ENCODE measurements at places on chromosomes 5 and 9.

DNA sequence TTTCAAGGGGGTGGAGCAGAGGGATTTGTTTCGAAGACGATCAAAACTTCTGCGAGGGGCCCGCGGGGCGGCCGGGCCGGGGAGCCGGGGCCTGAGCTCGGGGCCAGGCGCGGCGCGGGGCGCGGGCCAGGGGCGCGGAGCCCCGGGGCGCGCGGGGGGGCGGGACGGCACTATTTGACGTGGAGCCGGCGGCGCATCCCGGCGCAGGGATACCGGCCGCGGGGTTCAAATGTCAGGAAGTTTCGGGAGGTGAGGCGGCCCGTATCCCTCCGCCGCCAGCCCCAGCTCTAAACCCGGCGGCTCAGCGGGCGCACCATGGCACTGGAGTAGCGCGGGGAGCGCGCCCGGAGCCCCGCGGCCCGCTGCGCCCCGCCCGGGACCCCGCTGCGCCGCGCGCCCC is at the start of gene LMX1B:
Gene LMX1B, plus strand, starts transcription at position 278 of the 400 bp plus-strand sequence. CDS start 522 bp downstream, outside the sequence.
- no peak for DNase-seq

DNA sequence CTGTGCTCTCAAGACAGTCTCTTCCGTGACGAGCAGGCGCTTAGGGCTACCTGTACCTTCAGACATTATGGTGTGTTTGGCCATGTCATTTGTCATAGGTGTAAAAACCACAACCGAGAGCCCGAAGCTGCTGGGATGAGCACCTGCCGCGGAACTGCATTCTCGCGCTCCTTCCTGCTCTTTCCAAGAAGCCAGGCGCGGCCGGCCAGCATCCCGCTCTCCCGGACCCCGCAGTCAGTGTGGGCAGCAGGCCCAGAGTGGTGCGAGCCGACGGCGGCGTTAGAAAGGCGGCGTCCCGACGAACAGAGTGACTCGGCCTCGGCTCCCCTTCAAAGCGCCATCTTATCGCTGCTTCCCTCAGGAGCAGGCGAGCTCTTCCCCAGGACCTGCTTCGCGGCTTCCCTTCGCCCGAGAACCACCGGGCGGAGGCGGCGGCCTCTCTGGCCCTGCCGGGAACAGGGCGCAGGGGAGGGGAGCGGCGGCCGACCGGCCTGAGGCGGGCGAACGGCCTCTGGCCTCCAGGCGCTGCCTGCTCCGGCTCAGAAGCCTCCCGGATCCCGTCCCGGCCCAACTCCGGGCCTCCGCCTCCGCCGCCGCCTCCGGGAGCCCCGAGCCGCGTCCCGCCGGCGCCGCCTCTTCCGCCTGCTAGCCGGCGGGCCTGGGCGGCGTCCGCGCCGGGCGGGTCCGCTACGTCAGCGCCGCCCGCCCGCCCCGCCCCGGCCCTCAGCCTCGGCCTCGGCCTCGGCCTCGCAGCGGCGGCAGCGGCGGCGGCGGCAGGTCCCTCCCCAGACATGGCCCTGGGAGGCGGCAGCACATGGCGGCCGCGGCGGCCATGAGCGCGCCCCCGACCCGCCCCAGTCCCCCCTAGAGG is at the start of gene FAM120A:
Gene FAM120A, plus strand, starts transcription at position 741 of the 871 bp plus-strand sequence. CDS start 231 bp downstream, outside the sequence.
- DNase-seq: peak; percentile 57

DNA sequence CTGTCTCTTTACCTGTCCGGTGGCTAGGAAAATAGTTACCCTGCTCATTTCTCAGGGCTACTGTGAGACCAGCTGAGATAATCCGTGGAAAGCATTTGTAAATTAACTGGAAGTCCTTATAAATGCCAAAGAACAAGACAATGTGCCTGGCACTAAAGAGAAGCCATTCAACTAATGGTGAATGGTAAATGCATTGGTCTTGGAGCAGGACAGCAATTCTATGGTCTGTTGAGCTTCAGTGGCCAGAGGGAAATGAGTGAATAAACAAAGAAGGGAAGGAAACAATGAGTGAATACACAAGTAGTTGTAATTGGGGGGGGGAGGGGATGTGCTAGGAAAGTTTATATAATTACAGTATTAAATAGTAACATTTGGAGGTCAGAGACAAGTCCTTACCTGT is 353.6 kb downstream of the SEMA5A start:
- no peak for DNase-seq

- no peak for DNase-seq
These were observed 13.7 kb upstream of the ARAP3 start for GRCh38 chr5:141695627-141696215.

DNA sequence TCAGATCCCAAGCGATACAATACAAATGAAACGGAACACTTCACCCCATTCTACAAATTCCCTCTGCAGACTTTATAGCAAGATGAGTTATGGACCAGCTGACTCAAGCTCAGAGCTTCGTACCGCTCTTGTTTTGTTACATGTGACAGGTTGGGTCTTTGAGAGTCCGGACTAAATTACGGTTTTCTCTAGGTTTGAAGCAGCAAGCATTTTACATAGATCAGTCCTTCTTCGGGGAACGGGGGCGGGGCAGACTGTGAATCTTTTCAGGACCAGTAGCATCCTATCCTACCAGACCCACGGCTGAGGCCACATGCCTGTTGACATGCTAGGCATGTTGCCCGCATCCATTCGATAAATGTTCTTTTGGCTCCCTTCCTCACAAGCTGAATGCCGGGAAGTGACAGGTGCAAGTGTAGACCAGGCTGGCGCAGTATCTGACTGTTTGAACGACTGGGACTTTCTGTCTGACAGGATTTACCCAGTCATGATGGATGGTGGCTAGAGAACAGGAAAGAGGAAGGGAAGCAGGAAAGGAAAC is 811.0 kb upstream of the GRAMD2B start:
- no peak for DNase-seq

- no peak for DNase-seq
These were observed 37.7 kb downstream of the RORB start for GRCh38 chr9:74534841-74535240.

DNA sequence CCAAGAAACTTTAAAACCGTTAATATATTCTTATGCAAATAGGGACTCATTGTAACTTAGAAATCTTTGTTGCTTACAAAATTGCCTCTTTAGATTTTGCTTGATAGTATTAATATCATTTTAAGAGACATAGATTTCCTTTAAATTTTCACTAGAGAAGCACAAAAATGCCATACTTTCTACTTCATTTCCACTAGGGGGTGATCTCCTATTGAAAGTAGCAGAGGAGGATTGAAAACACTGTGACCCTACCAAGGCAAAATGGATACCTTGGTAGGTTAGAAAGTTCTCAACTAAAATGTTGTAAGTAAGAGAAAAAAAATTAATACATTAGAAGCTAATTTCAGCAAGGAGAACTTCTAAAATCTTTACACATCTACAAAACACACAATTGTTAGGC is 204.9 kb downstream of the CHSY3 start:
- DNase-seq: no peak

GRCh38 chr5:83375049-83375745 is 96.3 kb upstream of the VCAN start:
- DNase-seq: no peak

DNA sequence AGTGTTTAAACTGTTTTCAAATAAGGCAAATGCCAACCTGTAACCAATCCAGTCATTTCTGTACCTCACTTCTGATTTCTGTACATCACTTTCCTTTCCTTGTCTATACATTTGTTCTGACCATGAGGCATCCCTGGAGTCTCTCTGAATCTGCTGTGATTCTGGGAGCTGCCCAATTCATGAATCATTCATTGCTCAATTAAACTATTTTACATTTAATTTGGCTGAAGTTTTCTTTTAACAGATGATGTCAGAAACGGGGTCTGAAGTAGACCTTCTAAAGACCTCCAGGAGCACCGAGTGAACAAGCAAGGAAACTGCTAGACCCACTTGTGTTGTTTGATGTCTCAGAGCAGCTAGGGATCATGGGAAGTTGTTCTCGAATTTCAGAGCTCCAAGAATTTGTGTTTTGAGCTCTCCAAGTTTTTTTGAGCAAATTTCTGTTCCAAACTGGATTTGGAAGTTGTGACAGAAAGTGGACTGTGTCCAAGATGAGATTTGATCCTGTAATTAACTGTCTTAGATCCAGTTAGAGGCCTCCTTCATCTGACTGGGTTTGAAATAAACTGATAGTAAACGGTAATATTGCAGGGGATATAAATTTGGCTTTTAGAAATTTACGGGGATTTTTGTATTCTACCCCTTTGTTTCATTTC is 490.8 kb upstream of the ST8SIA4 start:
- no peak for DNase-seq

DNA sequence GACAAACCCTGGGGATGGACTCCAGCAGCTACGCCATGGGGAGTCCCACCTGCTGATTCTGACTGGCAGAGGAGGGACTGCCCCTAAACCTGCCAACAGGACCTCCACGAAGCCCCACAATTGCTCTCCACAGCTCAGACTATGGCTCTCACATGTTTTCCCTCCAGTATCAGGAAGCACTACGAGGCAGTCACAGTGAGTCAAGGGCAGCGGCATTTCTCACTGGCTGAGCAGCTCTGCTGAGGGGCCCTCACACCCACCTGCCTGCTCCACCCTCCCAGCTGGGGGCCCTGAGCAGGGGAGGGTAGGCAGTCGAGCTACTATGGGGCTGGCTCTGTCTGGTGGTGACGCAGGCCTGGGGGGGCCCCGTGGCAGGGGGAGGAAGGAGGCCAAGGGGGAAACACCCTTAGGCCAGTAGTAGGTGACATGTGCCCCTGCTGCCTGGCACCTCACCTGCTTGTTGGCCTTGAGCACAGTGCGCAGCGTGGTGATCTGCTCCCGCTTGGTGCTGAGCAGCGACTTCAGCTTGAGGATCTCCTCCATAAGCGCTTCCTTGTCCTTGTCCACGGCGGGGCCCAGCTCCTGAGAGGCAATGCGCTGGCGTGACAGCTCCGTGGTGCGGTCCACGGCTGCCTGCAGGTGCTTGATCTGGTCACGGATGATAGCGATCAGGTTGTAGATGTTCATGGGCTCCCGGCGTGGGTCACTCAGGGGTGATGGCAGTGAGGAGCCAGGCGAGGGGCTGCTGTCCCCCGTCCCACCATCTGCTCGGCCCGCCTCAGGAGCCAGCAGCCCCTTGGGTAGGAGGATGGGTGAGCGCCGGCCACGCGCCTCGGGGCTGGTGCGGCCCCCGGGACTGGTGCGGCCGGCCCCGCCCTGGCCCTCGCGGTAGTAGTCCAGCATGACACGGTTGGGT is 46.3 kb downstream of the BICD2 start:
- DNase-seq: no peak

- DNase-seq: no peak
These were observed 44.6 kb downstream of the JAKMIP2 start for GRCh38 chr5:147737921-147738320.

DNA sequence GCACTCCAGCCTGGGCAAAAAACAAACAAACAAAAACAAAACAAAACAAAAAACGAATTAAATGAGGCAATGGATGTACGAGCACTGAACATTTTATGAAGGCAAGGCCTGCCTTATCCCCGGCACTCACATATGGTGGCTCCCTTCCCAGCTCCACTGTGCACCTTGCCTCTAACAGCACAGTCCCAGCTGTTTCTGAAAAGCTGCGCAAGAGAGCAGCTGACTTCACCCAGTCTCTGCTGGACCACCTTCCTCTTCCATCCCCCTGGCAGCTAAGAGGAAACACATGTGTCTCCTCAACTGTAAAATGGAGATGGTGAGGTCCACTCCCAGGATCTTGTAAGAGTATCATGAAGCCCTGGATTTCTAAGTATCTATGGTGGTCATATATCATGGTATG is 100.7 kb downstream of the KLF4 start:
- no peak for DNase-seq

DNA sequence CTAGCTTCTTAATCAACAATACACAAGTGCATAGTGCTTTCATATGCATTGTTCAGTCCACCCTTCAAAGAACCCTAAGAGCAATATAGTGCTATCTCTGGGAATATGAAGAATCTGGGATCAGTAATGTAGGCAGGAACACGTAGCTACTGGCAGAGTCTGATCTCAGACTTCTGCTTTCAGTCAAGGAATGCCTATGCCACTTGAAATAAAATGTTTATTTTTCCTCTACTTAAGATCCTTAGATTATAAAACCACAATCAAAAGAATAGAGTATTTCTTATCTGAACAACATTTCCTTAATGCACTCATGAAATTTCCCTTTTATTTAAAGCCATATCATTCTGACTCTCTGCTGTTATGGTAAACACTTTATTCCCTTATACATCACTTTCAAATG is 1407.8 kb upstream of the C9orf72 start:
- no peak for DNase-seq

DNA sequence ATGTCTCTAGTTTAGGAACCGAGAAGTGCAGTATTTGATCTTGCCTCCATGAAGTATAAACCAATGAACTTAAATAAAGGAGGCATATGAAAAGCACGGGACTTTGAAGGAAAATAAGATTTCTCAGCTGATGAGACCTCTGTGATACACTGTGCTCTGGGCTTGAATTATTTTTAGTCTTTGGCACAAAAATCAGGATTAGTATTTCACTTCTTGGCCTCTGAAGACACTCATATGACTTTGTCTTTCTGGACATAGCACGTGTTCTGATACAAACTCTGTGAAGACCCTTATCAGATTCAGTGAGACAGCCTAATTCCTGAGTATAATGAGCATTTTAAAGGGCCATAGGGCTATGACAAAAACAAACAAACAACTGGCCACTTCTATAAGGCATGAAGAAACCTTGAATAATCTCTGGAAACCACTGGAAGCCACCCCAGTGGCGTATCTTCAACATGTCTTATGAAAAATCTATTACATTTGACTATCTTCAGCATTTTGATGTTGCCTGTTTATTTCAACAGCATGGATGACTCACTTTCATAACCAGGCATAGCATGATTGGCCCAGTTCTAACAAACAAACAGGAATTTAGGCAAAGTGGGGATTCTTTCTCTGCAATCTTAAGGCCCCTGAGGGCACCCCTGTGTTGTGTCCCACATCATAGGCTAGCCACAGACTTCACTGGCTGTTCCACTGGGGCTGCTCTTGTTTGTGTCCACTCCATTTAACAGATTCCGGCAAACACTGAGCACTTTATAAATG is 90.3 kb upstream of the ZNF462 start:
- DNase-seq: no peak

- DNase-seq: no peak
These were observed 955 bp downstream of the CDH6 start for GRCh38 chr5:31194468-31194813.

GRCh38 chr9:69297300-69297980 is 27.6 kb upstream of the ENTREP1 start:
- DNase-seq: no peak

- no peak for DNase-seq
These were observed 1.6 kb downstream of the MED27 start for GRCh38 chr9:132077881-132078698.

GRCh38 chr9:14362175-14362574 is 48.2 kb upstream of the NFIB start:
- DNase-seq: no peak

- DNase-seq: no peak
These were observed 342.2 kb upstream of the SLC30A5 start for GRCh38 chr5:68751661-68752060.

DNA sequence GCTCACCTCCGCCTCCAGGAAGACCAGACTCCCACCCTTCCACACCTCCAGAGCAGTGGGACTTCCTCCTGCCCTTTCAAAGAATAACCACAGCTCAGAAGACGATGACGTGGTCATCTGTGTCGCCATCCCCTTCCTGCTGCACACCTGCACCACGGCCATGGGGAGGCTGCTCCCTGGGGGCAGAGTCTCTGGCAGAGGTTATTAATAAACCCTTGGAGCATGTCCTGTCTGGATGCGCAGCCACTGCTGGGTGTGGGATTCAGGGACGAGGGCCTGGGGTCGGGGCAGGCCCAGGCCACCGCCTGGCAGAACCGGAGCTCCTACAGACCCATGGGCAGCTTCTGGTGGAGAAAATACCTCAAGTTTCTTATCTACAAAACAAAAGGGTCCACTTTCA is 5.0 kb downstream of the PAEP start:
- no peak for DNase-seq

- no peak for DNase-seq
These were observed 24.1 kb upstream of the TRMT10B start for GRCh38 chr9:37729499-37729898.

- DNase-seq: no peak
These were observed 281.1 kb upstream of the PCSK5 start for GRCh38 chr9:75609401-75609800.

Measured in stimulated activated CD4-positive, alpha-beta T cell treated with anti-CD3 and anti-CD28 coated beads, TNF-alpha, amount 100 ng/mL, for 24 hours (primary cell).